ENCODE measurements at places on chromosomes 13 and 19.

DNA sequence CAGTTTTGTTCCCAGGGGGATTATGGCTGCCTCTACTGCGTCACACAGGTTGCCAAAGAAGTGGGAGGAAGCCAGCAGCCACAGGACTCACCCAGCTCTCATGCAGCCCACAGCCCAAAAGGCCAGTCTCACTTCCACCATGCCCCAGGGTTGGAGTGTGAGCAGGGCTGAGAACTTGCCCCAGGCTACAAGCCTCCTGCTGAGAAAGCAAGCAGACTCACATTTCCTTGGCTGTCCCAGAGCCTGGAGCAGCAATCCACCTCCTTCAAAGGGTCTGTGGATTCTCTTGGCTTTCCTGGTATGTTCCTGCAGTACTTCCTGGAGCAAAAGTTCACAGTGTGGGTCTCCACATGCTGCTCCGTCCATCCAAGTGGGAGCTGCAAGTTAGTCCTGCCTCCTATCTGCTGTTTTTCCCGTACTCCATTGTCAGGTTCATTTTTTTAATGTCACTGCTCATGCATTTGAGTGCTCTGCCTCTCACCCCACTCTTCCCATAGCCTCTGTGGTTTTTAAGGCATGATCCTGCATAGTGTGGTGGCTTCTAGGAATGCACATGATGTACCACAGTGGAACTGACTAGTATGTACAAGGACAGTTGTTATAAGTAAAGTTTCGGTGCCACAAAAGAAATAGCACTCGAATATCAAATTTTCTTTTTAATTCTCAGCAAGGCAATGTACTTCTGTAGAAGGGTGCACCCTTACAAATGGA, 56.2 kb upstream of the ARHGEF7 start:
- DNase-seq = no peak

GRCh38 chr19:2478756-2479555, 3.0 kb downstream of the GADD45B start:
- DNase-seq = peak; percentile 61

DNA sequence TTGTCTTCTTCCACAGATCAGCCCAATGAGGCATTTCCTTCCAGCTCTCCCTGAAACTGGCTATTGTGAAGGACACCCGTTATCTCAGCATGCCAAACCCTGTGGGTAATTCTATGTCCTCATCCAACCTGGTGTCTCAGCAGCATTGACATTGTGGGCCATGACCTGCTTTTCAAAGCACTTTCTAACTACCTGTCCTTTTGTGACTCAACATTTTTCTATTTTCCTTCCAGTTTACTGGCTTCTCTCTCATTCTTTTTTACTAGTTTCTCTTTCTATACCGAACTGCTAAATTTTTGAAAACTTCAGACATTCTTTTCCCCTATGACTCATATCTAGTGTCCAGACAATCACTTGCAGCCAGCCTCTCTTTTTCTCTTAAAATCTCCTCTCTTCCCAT, 136.4 kb upstream of the HTR2A start:
- no peak for DNase-seq

DNA sequence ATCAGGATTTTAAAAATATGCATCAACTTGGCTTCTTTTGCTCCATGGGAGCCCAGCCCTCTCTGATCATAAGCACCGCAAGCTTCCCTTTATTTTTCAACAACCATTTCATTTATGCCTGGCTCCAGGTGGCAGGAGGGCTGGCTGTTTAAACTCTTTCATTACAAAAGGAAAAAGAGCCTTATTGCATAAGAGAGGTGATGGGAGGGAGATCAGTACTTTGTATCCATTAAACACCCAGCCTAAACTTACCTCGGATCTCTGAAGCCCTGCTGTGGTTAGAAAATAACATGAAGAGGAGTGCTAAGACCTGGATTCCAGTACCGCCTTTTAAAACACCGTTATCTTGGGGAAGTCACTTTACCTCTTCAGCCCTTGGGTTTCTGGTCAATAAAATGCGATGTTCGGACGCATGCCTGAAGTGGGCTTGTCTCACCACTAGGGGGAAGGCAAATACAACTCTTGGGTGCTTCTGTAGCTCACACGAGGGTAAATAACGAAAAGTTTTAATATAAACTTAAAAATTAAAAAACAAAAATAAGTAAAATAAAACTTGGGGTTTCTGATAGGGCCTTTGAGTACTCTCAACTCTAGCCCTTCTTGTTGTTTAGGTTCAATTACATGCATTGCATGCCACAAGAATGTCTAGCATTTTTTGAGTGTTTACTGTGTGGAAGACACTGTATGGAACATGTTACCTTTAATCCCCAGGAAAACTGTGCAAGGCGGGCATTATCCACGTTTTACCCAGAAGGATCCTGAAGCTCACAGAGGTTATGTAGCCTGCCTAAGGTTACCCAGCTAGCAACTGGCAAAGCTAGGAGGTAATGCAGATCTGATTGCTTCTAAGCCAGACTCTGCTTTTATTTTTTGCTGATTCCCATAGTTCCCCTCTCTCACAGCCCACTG, 240.3 kb downstream of the LMO7 start:
- DNase-seq = peak; percentile 5

- no peak for DNase-seq
Measured at GRCh38 chr19:7739801-7740681, 7.3 kb downstream of the CD209 start.

DNA sequence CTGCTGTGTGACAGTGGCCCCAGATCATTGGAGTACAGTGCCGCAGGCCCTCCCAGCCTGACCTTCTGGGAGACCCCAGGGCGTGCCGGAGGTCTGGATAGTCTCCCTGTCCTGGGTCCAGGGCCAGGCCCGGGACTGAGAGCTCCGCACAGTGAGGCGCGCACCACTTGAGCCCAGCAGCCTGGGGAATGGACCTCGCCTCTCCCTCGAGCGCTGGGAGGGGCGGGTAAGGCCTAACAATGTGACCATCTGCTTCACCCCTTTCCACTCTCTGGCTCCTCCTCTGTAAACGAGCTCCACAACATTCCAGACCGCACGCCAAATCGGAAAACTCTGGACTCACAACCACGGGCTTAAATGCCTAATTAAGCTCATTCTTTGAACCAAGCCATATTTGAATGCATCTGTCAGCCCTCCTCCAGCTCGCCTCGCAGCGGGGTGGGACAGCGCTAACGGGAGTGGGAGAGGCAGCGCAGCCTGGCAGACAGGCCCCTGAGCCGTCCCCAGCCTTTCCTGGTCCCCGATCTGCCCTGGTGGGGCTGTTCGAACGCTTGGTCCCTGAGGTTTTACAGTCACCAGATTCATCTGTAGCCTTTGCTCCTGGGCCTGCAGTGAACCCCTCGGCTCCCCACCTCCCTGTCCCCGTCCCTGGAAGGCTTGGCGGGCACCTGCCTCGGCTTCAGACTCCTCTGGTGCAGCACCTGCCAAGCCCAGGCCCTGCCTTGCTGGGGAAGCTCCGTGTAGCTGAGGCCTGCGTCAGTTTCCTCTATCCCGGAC, 120.7 kb upstream of the VSTM2B start:
- DNase-seq = no peak

DNA sequence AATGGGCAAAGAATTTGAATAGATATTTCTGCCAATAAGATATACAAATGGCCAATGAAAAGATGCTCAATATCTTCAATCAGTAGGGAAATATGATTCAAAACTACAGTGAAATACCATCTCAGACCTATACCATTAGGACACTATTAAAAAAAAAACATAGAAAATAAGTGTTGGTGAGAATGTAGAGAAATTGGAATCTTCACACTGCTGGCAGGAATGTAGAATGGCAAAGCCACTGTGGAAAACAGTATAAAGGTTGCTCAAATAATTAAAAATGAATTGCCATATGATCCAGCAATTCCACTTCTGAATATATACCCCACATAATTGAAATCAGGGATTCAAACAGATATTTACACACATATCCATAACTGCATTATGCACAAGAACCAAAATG, 88.1 kb upstream of the STARD13 start:
- no peak for DNase-seq

GRCh38 chr19:18428173-18428786, 9.1 kb downstream of the SSBP4 start:
- no peak for DNase-seq

DNA sequence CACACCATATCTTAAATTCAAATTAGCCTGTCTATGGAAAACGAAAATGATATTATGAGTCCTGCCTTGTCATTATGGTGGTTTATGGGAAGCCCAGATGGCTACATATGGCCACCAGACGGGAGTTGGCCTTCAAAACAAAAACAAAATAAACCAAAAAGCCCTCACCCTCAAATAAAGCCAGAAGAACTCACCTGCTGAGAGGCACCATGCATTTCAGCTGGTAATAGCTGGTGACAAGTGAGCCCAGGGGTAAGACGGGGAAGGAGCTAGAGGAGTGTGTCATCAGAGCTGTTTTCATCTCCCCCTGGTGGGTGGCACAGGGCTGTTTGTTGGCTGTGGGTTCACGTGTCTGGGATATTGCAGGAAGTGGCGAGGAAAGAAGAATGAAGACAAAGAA, 152.9 kb downstream of the EFNB2 start:
- no peak for DNase-seq

DNA sequence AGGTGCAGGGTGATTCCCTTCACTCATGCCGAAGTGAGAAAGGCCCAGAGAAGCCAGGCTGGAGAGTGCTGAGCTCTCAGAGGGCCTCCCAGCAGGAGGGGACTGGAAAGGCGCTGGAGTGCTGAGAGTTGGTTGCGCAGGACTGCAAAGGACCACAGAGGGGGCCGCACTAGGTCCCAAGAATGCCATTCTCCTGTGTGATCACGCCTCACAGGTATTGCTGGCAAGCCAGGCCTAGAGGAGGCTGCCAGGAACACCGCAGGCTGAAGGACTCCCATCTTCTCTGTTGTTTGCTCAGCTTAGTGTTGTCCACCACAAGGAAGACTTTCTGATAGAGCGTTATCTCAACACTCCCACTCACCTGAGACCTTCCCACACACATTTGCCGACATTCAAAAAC, 165.0 kb downstream of the FGF14 start:
- DNase-seq = no peak

DNA sequence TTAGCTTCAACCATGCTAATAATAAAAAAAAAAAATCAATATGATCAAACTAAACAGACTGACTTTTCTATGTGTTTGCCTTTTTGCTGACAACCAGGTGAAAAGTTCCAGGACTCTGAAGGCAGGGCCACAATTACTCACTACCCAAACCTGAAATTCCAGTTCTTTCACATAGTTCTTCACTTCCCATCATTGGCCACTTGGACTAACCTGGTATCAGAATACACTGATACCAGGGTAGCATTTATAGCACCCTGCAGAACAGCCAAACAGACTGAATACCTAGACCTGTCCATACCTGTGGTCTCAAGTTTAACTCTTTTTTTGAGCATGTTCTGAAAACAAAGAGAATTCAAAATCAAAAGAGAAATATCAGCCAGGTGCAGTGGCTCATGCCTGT, 25.1 kb downstream of the ELF1 start:
- no peak for DNase-seq

GRCh38 chr13:54593504-54593903, 1564.9 kb downstream of the OLFM4 start:
- DNase-seq = no peak

- DNase-seq = no peak
Measured at GRCh38 chr19:10361569-10362011, 18.8 kb downstream of the TYK2 start.

GRCh38 chr13:51770681-51771417, 33.1 kb downstream of the DHRS12 start:
- DNase-seq = no peak

DNA sequence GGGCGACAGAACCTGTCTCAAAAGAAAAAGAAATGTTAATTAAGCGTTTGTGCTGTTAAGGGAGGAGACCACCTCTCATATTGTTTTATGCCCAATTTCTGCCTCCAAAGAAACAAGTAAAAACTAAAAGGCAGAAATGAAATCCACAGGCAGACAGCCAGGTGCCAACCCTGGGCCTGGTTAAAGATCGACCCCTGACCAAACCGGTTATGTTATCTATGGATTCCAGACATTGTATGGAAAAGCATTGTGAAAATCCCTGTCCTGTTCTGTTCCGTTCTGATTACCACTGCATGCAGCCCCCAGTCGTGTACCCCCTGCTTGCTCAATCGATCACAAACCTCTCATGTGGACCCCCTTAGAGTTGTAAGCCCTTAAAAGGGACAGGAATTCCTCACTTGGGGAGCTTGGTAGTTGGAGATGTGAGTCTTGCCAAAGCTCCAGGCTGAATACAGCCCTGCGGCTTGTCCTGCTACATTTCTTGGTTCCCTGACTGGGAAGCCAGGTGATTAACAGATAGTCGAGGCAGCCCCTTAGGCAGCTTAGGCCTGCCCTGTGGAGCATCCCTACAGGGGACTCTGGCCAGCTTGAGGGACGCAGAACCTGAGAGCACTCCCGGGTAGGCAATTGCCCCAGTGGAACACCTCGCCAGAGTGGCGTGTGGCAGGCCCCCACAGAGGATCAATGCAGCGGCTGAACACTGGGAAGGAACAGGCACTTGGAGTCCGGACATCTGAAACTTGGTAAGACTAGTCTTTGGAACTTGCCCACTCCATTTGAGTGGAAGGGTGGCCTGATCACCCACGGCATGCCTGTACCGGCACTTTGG, 748 bp upstream of the ZNF552 start:
- DNase-seq = no peak

- no peak for DNase-seq
Measured at GRCh38 chr13:32783067-32783466, 196.8 kb downstream of the PDS5B start.

DNA sequence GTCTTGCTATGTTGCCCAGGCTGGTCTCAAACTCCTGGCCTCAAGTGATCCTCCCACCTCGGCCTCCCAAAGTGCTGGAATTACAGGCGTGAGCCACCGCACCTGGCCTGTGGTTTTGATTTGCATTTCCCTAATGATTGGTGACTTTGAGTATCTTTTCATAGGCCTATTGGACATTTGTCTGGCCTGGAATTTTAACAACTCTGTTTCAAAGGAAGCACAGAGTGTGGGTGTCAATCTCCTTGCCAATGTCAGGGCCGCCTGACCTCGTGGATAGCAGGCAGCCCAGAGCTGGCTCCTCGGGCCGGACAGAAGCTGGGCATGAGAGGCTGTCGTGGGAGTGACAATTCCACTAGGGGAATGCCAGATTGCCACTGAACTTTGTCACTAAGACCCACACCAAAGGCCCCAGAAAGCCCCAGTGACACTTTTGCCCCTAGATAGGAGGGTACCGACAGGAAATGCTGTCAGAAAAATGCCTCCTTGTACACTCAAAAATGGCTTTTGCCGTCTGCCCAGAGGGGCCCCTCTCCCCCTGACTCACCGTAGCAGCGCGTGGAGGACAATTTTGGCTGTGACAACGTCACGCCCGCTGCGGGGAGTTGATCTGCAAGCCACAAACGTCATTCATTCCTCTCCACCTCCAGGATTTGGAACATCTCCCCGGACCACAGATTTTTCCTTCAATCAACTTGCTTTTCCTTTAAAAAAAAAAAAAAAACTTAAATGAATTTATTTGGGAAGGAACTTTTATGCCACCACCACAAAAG, 11.7 kb upstream of the ADGRE5 start:
- DNase-seq = peak; percentile 86
